ENCODE measurements at places on chromosomes 3 and 15.

DNA sequence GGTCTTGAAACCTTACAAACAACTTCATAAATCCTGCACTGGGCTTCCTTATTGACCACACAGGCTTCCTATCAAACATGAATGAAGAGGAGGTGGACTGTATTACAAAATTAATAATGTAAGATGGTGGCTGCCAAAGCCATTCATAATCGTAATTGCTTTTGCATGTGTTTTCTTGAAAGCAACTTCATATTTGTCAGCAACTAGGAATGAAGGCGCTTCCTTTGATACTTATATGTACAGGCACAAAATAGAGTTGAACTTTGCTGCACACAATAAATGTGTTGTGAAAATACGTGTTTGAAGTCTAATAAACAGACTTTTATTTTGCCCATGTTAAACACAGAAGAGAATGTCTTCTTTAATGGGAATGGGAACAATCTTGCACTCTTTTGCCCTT, 72.1 kb upstream of the OXTR start:
- no peak for DNase-seq

DNA sequence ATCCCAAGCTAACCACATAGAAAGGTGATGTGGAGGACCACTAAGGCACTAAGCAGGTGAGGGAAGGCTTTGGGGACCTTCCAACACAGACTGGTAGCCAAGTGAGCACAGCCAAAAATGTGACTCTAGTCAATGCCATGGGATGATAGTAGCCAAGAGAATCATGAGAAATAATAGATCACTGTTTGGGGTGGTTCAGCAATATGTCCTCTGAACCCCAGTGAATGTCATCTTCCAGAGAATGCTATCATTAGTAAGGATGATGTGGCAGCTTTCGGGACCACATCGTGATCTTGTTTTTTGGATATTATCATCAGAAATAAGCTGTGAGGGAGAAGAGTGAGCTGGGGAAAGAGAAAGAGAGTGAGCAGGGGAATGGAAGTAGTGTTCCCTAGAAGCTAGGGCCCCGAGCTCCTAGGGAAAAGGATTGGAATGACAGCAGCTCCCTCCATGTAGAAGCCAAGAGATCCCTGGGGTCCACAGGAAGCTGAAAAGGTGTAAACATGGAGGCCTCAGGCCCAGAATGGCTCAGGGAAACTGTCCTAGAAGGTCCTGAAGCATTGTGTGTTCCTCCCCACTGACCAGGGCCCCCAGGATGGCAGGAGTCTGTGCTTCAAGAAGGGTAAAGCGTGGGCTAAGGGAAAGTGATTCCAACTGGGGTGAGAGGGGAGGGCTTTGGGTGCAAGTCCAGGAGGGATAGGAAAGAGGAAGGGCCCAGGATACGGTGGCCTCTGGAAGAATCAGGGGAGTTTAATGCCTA, 56.6 kb upstream of the KLF13 start:
- DNase-seq: no peak

DNA sequence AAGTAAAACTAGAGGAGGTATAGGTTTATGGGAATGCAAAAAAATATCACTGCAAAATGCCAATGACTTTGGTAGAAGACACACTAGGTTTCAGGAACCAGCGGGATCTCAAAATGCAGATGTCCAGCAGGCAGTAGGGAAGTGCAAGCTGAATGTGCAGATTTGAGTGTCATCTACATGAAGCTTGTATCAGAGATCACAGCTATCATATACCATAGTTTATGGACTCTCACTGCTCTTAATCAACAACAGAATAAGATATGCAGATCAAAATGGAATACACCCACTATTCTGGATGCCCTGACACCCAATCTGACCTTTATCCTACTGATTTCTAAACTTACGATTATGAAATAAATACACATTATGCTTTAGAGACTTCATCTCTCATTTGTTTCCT, 27.7 kb downstream of the TMCC1 start:
- no peak for DNase-seq

DNA sequence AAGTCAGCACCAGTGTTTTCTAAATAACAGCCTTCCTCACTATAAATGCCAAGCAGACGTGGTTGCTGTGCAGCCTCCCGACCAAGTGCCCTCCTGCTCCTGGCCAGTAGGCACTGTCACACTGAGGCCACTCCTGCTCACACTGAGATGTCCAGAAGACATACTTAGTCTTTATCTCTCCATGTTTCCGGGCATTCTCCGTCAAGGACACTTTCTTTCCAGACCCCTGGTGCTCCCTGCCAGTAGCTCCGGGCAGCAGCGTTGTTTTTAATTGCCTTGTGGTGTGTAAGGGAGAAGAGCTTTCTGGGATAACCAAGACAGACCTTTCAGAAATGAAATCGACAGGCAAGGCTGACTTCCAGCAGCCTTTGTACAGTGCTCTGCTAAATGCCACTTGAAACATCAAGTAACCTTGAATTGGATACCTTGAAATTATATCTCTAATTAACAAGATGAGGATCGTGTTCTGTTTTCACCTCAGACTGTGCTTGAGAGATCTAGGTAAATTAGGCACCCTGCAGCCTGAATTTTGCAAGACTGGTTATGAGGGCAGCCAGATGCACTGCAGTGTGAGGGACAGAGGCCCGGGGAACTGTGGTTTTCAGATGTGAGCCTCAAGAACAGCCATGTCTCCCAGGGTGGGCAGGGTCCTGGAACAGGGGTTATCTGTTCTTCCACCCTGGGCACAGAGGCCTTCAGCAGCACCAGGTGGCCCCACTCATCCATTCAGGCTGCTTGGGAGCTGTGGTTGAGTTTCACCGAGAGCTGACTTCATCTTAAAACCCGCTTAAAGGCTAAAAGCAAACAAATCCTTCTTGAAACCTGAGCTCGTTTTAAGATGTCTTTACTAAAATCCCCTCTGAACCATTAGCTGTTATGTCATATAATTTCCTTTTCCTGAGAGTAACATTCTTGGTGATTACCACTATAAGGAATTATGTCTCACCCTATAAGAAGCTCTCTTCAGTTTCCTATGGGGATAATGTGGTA, 105.5 kb upstream of the IL12A start:
- DNase-seq: no peak

DNA sequence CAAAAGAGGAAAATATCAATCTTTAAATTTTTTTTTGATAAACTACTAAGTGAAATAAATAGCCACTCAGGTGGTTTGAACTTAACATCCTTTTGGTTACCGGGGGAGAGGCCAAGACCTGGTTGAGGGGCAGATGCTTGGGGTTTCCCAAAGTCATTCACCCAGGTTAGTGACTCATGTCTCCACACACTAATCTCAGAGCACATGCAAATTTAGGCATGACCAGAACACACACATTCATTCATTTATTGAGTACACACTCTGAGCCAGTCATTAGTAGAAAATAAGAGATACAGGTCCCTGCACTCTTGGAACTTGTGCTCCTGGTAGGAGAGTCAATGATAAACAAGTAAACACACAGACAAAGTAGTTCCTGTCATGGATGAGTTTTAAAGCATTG, 7.3 kb downstream of the ILDR1 start:
- no peak for DNase-seq

DNA sequence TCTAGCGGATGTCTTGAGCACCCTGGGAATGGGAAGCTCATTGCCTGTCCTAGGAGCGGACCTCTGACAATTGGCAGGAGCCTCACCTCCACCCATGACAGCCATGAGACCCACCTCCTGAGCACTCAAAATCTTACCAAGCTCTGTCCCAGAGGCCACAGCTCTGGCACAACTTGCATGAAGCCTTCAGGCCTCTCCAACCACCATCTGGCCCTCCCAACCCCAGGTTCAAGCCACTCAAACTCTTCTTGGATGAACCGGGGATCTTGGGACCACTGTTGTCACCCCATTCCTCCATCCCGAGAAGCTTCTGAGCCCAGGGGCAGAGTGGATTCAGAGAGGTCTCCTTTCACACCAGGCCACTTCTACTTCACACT, 1.5 kb downstream of the VIPR1 start:
- no peak for DNase-seq

DNA sequence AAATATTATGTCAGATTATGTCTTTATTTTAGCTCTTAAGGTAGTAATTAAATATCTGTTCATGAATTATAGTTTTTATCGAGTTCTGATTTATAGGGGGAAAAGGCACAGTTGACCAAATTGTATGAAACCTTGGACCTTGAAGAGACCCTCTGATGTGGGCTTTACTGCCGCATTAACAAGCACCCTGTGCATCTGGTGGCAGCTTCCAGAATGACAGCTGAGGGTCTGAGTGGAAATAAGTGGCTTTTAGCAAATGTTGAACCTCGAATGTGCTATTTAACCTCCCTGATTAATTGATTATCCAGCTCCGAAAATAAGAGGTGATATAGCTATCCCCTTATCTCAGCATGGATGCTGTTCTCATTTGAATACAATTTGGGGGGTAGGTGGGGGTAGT, 87.0 kb downstream of the TMEM108 start:
- no peak for DNase-seq

DNA sequence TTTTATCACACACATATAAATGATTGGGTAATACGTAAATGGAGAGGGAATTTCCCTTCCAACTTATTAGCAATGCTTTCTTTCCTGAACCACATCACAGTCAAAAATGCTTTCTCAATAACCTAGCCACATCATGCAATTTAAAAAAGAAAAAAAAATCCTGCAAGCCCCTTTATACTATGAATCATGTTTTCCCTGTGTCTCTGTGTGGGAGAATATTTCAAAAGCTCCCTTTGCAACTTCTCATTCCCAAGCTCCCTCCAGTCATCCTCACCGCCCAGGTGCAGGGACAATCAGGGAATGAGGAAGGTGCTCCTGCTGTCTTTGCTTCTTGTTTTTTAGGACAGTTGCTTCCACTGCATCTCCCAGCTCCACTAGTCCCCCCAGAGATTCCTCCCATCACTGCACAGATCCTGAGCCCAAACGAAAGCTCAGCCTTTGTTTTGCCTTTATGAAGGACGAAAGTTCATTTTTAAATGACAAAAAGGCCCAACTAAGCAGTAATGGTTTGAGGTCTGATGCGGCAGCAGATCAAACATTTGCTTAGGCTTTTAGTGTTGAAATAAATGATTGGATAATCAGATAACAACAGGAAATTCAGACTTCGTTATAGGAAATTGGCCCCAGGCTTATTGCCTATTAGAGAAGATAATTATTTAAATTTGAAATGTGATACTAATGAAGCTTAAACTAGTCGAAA, 47.8 kb upstream of the ADGRG7 start:
- DNase-seq: no peak

- no peak for DNase-seq
Observed at GRCh38 chr15:80852676-80853075, 73.5 kb downstream of the CEMIP start.

- DNase-seq: no peak
Observed at GRCh38 chr15:62558640-62559380, 393.7 kb upstream of the C2CD4B start.

GRCh38 chr15:58426501-58426900, 5.3 kb upstream of the LIPC start:
- no peak for DNase-seq

DNA sequence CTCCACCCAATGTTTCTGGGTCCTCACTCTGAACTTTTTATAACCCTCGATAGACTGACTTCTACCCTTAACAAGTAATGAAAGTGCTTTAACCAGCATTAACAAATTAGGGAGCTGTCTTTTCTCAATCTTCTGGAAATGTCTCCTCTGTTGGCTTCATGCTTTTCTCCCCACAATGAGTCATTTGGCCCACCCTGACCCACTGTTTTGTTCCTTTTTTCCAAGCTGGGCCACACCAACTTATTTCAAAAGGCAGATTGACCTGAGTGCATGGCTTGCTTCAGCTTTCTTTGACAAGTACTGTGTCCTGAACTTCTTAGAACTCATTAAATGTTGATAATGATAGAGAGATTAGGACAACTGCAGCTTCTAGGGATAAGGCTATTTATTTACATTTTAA, 199.6 kb upstream of the SEMA6D start:
- DNase-seq: no peak

DNA sequence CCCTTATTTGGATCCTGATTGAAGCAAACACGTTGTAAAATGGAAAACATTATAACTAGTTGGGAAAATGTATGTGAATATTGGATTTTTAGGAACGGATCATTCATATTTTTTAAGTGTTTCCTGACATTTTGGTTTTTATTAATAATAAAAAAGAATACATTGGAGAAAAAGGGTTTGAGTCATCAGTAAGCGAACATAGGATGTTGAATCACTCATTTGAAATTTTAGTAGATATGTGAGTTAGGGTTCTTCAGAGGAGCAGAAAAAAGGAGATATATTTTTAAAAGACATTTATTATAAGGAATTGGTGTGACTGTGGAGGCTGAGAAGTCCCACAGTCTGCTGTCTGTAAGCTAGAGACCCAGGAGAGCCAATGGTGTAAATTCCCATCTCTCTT, 258.5 kb downstream of the PTPRG start:
- no peak for DNase-seq

GRCh38 chr3:23421811-23422516, 218.8 kb downstream of the UBE2E2 start:
- no peak for DNase-seq

DNA sequence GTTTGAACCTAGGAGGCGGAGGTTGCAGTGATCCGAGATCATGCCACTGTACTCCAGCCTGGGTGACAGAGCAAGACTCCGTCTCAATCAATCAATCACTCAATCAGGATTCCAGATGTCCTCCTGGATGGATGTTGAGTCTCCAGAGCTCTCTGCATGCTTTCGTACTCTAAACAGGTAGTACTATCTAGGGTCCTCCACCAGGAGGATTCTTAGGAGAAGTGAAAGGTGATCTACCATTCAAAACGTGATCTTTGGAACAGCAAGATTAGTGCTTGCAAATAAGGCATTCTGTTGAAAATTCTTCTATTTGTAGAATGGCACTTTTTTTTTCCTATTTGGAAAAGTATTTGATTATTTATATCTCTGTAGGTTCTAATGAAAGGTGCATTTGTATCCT, 34.3 kb downstream of the CNOT10 start:
- DNase-seq: no peak

DNA sequence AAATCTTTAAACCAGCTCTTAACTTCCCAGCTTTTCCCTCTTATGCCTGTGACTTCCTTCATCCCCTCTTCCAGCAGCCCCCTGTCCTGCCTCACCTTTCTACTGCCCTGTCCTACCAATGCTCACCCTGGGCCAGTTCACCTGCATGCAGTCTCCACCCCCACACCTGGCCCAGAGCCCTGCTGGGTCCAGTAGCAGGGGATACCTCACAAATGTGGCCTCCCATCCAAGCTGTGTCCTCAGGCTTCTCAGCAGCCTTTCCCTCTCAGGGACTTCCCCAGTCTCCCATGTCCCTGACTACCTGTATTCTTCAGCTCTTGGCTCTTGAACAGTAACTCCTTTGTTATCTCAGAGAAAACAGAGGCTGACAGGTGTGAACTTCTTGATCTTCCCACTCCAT, 503.2 kb downstream of the MFSD1 start:
- no peak for DNase-seq

- no peak for DNase-seq
Observed at GRCh38 chr15:69076756-69077155, 62.3 kb downstream of the NOX5 start.

- no peak for DNase-seq
Observed at GRCh38 chr15:57849317-57849716, 142.8 kb downstream of the POLR2M start.

DNA sequence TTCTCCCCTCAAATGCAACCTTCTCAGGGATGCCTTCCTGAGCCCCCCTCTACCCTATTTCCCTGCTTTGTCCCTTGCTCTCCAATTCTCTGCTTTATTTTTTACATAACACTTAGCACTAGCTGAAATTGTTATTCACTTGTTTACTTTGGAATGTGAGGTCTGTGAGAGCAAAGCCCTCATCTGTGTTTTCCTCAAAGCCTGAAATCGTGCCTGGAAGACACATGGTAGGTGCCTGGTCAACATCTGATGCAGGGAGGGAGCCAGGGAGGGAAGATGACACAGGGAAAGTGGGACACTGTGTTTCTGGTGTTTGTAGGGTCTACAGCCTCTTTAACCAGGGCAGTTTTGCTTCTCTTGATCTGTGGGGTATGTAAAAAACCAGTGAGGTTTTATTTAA, 23.6 kb downstream of the EIF2AK4 start:
- DNase-seq: no peak
